Fibroblast of skin of back (primary cell): ENCODE measurements at places on chromosomes 7 and 10.

DNA sequence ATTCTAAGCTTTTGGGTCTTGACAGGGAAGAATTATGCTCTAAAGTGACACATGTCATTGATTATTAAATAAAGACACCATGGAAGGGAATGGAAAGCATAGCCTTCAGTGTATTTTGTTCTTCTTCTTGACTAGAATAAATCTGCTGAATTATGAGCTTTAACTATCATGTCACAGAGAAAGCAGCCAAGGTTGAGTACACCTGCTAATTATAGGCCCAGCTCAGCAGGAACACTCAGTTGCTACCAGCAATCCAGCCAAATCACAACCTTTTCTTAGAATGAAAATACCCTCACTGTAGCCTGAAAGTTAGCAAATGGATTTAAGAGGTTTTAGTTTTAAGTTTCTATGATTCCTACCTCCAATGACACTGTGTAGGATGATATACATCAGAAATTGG is 225.3 kb upstream of the RHOBTB1 start:
- no peak for DNase-seq

GRCh38 chr7:22853674-22854157 is 31.1 kb upstream of the TOMM7 start:
- no peak for DNase-seq

DNA sequence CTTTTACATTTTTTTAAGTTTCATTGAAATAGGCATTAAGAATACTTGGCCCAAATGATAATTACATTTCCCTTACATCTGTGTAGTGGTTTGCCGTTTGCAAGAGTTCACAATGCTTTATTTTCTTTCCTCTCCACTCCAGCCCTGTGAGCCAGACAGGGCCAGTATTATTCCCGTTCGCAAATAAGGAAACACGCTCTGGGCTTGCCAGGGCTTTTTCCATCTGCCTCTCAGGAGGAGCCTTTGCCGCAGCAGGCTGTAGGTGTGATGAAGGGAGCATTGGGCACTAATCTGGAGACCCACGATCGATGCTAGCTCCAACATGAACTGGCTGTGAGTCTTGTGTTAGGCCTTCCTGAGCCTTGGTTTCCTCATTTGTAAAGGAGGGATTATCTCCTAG is 154.4 kb downstream of the GALNT17 start:
- DNase-seq: no peak

- DNase-seq: no peak
Observed at GRCh38 chr10:9733766-9734165, 1283.9 kb upstream of the CELF2 start.

DNA sequence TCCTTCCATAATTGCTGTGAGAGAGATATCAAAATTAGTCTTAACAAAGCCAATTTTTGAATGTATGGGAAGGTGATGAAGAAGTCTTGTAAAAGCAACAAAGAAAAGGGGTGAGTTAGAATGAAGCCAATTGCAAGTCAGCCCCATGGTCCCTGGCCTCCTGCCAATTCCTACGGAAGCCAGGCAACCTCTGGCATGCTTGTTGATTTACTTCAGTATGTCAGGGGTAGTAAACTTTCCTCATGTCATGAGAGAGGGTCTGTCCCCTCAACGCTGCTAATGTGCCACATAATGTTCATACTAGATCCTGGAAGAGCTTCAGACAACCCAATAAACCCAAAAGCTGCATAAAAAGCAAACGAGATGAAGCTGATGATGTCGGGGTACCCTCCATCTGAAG is 159.1 kb upstream of the YAE1 start:
- no peak for DNase-seq

DNA sequence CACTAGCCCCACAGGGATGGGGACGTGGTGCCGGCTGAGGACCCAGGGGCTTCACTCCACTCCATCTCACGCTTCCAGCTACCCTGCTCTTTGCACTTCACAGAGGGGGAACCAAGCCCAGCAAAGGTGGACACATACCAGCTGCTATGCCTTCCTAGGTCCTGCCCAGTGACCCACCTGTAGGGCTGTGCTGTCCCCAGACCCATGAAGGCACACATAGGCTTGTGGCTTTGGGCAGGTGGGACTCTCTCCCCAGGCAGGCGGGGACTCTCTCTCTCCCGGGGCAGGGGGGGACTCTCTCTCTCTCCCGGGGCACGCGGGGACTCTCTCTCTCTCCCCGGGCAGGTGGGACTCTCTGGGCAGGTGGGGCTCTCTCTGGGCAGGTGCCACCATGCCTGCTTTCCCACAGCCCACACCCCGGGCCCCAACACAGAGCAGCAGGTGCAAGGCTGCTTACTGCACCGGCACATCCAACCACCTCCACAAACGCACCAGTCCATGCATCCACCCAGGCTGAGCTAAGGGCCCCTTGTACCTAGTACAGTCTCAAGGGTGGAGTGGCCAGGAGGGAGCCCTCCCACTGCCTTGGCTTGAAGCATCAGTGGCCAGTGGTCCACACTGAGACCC is 13.8 kb upstream of the GPR146 start:
- no peak for DNase-seq

DNA sequence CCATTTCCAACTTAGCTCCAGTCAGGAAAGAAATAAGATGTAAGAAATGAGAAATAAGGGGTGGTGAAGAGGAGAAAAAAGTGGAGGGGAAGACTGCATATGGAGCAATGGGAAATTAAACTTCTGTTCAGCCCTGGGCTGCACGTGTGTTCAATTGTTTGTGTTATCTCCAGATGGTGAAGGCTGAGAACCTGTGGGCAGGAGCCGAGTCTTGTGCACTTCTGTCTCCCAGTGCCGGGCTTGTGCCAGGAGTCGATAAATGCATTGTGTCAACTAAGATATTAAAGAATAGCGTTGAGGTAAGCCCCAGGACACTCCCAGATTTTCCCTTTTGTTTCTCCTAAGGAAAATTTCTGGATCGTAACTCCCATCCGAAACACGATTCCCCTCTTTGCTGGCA is 98.2 kb downstream of the PRLHR start:
- DNase-seq: no peak

GRCh38 chr7:27966219-27966780 is 214.3 kb downstream of the JAZF1 start:
- DNase-seq: no peak

DNA sequence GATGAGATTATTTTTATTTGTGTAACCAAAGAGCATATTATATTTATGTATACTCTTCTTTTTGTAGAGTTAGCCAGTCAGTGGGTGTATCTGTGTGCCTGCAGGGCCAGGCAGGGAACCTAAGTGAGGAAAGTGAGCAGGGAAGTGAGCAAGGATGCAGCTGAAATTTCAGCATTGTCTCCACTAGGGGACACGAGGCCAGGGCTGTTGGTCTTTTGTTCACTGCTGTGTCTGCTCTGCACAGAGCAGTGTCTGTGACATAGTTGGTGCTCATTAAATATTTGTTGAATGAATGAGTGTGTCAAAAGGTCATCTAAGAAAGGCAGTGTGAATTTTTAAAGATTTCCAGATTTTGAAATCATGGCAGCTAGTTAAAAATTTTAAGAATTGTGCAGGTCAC is 51.8 kb downstream of the SUGCT start:
- no peak for DNase-seq

DNA sequence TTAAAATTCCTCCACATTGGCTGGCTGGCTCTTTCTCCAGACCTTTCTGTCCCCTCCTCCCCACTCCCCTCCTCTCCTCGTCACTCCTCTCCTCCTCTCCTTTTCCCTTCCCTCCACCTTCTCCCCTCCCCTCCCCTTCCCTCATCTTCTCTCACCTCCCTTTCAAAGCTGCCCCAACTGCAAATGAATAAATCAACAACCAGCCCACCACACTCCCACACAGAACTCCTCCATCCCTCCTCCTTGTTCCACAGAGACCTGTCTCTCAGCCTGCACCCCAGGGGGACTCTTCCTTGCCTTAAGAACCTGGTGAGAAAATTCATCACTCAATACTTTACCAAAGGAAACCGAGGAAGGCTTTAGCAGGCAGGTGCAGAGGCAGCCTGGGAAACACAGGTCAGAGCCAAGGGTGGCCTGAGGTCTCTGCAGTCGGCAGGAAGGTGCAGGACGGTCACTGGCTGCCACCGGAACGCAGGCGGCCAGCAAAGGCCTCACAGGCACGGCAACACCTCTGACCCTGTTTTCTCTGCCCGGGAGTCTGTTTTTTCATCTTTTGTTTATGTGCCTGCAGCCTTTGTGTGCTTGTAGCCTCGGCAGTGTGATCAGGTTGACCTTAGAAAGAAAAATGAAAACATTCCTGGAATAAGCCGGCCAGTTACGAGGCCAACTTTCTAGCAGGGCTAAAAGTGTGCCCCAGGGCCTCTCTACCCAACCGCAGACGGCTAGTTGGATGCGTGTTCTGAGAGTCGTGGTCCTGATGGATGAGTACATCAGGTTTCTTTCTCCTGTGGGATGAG is 207.6 kb upstream of the KLF6 start:
- DNase-seq: no peak

GRCh38 chr10:15869935-15870334 is 9.6 kb upstream of the MINDY3 start:
- no peak for DNase-seq

- DNase-seq: no peak
Observed at GRCh38 chr10:128007056-128007455, 100.2 kb downstream of the PTPRE start.

DNA sequence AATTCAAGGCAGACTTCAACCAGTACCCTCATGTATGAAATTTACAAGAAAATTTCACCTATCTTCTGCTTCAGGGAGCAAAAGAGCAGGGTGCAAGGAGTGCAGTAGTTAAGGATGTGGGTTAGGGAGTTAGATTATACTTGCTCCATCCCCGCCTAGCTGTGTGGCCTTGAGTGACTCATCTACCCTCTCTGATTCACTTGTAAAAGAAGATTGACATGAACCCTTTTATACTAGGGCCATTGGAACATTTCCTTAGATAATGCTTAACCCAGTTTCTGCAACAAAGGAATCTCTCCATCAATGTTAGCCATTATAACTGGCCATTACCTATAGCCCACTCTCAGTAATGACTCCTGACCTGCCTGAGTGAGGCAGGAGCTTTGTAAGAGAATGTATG is 10.2 kb upstream of the HSPA12A start:
- no peak for DNase-seq

- DNase-seq: peak; percentile 64
Observed at GRCh38 chr10:111034598-111035310, 42.1 kb upstream of the ADRA2A start.

DNA sequence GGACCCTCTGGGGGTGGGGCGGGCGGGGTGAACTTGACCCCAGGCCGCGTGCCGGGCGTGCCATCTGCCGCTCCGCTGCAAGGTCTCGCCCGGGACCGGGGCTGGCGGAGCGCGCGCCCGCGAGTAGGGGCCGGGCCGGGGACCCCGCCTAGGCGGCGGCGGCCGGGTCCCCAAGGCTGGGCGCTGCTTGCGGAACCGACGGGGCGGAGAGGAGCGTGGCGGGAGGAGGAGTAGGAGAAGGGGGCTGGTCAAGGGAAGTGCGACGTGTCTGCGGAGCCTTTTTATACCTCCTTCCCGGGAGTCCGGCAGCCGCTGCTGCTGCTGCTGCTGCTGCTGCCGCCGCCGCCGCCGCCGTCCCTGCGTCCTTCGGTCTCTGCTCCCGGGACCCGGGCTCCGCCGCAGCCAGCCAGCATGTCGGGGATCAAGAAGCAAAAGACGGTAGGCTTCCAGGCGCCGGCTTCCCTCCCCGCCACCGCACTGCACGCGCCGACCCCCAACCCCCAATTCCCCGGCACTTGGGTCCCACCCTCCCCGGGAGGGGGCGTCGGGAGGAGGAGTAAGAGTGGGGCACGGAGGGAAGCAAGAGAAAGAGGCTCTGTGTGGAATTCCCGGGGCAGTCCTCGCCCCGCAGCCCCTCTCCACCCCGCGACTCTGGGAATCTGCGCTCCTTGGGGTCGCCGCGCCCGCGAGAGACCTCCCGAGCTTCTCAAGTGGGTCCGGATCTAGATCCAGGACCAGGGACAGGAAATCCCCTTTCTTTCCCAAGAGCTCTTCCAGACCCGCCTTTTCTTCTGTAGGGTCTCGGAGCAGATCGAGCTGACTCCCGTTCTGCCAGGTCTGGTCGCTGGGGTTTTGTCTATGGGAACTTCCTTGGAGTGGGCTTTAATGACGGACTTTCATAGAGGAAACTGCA is at the start of gene PAPSS2:
TSS of gene PAPSS2 (plus strand) at position 308 of the 913 bp plus-strand sequence. CDS start at position 412, 104 bp downstream.
- peak; percentile 76 for DNase-seq

GRCh38 chr7:121510302-121510701 is 114.2 kb upstream of the FAM3C start:
- DNase-seq: no peak

GRCh38 chr10:21479570-21480315 is 45.7 kb downstream of the SKIDA1 start:
- no peak for DNase-seq

GRCh38 chr10:22111705-22112104 is 106.1 kb downstream of the EBLN1 start:
- DNase-seq: no peak
